Type B pancreatic cell (in vitro differentiated cells): ENCODE measurements at places on chromosomes 16 and 17.
A peak's percentile ranks its signal among the peaks of the same experiment; 100 is the strongest.

DNA sequence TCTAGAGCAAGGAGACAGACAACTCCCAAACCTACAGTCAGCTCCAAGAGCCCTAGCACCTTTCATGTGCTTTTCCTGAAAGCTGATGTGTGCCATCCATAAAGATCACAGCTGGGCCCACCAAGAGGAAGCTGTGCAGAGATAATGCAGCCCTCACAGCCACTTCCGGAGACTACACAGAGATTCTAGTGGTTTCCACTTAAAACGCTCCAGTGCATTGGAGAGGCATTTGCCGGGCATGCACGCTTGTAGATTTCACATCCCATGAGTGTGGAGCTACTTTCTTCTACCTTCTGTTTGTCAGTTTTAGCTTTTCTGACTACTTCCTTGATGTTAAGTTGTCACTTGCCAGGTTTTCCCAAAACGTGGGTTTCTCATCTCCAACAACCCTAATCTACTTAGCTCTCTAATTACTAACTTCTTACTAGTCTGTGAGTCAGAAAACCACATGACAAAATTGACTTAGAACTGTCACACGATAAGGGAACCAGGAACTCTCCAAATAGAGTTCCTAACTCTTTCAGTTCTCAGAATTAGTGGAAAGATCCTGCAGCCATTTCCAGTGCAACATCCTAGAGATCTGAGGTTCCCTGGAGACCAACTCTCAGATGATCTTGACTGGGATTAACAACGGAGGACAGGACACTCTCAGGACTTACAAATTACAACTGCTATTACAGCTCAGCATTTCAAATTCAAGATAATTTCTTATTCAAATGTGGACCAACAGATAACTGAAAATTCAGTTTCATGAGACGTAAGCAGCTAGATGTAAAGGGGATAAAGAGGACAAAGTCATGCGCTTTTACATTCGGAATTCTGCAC lies 28.6 kb downstream of the PMP22 start:
- no peak for DNase-seq

DNA sequence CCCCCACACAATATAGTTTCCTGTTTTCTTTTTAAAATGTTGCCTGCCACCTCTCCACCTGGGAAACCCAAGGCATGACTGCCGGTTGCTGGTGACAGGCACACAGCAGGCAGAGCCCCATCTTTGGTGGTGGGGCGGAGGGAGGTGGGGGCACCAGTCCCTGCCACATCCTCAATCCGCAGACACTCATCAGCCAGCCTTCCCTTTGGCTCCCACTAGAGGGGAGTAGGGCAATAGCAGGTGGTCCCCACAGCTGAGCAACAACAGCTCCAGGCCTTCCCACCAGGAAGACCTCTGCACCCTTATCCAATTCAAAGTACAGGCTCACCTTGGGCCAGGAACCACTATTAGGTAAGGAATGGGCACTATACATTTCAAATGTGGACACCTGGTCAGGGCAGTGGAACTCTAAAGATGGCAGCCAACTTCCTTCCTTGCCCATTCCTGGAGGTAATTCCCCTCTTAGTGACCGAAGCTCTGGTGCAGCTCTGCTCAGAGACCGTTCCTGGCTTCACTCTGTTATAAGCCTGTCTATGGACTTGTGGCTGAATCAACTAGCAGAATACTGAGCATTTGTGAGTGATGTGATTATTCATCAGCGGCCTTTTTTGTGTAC lies 13.9 kb downstream of the RECQL5 start:
- no peak for DNase-seq

DNA sequence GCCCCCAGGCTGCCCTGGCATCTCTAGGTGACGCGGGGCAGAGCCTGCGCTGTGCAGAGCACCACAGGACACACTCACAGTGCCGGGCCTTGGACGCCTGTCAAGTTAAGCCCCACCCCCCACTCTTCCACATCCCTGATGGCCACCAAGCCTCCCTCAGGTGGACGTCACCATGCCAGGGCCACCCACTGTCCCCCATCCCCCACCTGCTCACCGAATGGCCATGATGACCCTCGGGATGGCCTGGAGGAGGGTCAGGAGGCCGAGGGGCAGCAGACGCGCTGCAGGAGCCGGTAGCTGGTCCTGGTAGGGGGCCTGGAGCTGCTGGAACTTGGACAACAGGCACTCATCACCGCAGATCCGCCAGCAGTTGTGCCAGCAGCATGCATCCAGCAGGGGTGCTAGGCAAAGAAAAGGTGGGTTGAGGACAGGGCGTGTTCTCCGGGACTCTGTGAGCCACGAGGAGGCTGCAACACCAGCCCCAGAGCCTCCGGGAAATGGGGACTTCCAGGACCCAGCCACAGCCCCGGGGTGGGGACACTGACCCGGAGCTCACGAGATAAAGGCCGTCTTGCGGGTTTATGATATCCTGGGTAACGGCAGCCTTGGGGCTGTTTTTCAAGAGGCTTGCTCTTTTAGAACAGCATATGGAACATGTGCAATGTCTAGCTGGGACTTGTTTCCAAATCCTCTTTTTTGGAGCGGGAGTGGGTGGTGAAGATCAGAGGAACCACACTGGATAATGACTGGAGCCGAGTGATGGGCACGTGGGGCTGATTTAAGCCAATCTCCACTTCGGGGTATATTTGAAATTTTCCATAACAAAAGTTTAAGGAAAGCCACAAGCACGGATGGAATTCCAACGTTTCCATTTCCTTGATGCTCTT lies 11.4 kb downstream of the C16orf95 start:
- DNase-seq, result no peak

GRCh38 chr17:8137645-8138373 lies 13.9 kb upstream of the HES7 start:
- no peak for DNase-seq

DNA sequence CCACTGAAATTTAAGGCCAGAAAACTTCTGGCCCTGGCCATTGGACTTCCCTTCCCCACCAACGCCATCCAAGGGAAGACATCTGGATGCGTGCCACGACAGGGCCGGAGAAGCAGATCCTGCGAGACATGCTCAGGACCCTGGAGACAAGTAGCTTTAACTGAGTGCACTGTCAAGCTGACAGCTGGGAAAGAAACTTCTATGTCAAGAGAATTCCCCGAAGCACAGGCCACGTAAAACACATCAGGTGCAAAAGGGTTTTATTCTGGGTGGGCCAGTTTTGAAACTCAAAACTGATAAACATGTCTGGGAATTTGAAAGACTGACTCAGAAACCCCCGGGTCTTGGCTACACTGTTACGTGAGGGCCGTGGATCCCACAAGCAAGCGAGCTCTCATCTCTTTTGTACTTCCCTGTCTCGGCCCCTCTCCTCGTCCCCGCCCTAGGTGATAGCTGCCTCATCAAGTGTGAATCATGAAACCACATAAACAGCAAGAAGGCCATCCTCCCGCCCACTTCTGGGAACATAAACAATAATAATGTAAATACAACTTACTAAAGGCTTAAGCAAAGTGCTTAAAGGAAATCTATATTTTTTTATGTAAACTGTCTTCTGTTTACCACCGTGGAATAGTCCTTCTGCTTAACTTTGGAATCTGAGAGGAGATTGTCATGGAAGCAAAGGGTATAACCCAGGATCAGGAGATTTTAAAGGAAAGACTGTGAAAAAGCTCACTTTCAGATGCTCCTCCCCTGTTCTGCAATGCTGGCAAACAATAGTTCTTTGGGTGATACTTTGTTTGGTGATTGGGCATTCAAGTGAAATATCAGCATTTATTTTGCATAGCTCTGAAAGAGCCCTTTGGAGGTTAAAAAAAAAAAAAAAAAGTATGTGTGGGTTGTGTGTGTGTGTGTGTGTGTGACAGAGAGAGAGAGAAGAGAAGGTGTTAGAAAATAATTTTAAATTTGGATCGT lies 406.0 kb upstream of the MAF start:
- no peak for DNase-seq

- no peak for DNase-seq
These were observed 24.1 kb upstream of the DYNLL2 start for GRCh38 chr17:58059141-58059540.

DNA sequence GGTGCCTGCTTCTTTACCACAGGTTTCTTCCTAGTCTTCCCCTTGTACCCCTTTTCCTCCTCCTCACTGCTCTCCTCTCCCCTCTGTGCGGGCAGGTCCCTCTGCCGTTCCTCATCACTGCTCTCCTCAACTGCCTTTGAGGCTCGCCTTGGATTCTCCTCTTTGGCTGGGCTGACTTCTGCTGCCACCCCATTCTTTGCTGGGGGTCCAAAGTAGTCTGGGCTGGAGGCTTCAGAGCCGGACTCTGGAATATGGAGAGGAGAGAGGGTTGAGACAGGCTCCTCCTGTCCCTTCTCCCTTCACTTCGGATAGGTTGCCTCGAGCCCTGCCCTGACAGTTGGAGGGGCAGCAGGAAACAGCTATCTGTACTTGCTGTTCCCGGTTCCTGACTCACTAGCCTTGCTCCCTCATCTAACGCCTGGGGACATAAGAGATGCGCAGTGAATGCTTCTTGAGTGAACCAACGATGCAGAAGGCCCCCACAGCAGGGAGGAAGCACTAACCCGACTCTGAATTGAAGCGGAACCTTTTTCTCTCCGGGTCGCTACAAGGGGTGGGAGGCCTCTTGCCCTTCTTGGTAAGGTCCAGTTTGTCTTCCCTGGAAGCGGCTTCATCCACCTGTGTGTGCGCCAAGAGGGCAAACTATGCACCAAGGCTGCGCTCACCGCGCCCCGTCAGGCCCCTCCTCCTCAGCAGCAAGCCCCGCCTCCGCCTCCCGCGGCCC lies 655 bp downstream of the HIRIP3 start:
- no peak for DNase-seq

GRCh38 chr16:66278604-66279262 lies 87.8 kb upstream of the CDH5 start:
- DNase-seq, result peak; percentile 31

GRCh38 chr17:65455154-65455971 lies 106.1 kb downstream of the AXIN2 start:
- DNase-seq, result no peak

- DNase-seq, result peak; percentile 81
These were observed at the start of gene TLCD1 for GRCh38 chr17:28726226-28726626. Gene TLCD1, minus strand, starts transcription at chr17:28726233. Its CDS starts 136 bp downstream, at chr17:28726097.

GRCh38 chr16:66387817-66388332 lies 21.4 kb downstream of the CDH5 start:
- DNase-seq, result peak; percentile 31

DNA sequence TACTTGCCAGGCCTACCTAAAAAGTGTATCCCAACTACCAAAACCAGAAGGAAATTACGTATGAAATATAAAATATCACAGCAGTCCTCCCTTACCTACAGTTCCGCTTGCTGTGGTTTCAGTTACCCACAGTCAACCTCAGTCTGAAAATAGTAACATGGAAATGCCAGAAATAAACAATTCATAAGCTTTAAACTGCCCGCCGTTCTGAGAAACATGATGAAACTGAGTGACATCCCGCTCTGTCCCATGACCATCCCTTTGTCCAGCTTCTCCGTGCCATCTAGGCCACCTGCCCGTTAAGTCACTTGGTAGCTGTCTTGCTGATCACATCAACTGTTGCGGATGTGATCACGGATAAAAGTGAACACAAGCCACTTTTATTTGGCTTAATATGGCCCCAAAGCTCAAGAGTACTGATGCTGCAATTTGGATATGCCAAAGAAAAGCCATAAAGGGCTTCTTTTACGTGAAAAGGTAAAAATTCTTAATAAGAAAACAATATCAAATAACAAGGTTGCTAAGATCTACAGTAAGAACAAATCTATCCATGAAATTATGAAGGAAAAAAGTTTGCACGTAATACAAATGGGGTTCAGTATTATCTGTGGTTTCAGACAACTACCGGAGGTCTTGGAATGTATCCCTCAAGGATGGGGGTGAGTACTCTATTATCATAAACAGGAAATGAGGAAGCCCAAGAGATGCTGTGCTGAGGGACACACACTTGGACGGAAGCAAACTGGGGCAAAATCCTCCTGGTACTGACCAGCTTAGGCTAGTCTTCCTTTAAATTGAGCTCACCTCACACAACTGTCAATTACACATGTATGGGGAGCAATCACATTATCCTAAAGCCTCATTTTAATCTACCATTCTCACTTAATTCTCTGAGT lies 8.2 kb downstream of the USP22 start:
- no peak for DNase-seq

DNA sequence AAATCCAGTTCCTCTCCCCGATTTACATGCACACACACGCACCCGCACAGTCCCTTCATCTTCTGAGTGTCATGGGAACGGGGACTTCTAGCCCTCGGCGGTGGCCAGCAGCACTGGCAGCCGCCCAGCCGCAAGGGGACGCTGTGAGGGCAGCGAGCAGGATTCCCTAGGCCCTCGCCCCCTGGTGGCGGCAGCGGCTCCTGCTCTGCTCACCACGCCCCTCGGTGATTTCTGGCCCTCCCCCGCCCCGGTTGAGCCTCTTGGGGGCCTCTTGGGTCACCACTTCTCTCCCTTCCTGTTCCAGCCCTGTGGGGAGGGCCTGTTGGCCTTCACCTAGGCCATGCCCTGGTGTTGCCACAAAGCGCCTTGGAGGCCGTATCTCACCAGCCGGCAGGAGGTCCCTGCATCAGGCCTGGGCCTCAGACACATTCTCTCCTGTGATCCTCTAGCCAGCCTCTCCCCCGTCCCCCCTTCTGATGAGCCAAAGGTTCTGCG lies 75.2 kb upstream of the KSR1 start:
- no peak for DNase-seq

GRCh38 chr17:7834542-7834956 lies 532 bp downstream of the KDM6B start:
- no peak for DNase-seq

DNA sequence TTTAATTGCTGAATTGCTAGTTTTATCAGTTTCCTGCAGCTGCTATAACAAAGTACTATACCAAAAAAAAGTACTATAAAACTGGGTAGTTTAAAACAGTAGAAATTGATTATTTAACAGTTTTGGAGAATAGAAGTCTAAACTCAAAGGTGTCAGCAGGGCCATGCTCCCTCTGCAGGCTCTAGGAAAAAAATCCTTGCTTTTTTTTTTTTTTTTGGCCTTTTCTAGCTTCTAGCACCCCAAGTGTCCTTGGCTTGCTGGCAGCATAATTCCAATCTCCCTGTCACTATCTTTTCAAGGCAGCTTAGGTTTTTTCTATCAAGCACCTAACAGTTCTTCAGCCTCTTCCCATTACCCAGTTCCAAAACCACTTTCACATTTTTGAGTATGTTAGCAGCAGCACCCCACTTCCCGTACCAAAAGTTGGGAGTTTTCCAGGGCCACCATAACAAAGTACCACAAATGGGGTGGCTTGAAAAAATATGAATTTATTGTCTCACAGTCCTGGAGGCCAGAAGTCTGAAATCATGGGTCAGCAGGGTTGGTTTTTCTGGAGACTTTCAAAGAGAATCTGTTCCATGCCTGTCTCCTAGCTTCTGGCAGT lies 37.4 kb downstream of the BPTF start:
- DNase-seq, result no peak

DNA sequence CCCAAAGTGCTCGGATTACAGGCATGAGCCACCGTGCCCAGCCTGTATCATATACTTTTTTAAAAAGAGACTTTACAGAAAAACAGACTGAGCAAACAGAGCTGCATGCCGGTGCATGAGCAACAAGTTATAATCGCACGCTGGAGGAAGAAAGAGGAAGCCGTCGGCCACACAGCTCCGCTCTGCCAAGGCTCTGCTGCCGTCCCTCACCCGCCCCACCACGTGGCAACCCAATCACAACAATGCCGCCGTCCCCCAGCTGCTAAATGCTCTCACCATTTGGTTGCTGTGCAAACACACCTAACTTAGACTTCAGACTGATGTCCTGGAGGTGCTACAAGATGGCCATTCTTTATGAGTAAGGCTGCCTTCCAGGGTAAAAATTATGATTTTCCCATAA lies 83.5 kb downstream of the ADCY9 start:
- DNase-seq, result no peak
